Effector CD4-positive, alpha-beta T cell (primary cell): ENCODE measurements at places on chromosomes 16 and 17.

DNA sequence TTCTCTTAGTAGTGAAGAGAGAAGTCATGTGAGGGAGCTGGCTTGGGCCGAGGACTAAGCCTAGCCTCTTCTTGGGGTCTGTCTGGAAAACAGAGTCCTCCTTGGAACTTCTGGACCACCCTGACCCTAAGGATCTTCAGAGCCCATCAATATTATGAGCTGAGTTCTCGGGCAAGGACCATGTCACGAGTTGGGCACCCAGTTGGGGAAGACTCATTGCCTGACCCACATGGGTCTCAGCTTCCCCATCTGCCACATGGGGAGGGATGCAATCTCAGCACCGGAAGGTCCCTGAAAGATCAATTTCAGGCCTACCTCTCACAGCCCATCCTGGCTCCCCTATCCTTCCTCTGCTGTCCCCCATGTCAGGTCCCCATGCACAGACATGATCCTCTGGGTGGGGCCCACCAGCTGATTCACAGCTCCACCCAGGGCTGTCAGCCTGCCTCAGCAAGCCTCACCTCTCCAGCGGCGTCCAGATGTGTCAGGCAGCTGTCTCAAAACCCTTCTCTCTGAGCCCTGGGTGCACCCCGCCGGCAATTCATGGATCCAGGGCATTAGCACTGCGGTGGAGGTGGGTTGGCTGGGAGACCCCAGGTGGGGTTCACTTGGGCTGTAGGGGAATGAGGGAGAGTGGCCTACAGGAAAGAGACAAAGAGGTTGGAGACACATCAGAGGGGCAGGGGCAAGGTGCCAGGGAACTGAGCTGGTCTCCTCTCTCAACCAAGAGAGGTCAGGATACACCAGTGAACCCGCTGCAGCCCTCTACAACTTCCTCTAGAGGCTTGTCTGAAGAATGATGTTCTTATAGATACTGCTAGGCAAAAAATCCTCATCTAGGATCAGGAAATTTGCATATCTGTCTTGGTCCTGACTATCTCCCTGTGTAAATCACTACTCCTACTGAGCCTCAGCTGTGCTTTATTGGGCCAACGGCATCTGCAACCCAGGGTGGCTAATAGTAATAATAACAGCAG, 1.8 kb downstream of the NLRP1 start:
- DNase-seq = no peak

DNA sequence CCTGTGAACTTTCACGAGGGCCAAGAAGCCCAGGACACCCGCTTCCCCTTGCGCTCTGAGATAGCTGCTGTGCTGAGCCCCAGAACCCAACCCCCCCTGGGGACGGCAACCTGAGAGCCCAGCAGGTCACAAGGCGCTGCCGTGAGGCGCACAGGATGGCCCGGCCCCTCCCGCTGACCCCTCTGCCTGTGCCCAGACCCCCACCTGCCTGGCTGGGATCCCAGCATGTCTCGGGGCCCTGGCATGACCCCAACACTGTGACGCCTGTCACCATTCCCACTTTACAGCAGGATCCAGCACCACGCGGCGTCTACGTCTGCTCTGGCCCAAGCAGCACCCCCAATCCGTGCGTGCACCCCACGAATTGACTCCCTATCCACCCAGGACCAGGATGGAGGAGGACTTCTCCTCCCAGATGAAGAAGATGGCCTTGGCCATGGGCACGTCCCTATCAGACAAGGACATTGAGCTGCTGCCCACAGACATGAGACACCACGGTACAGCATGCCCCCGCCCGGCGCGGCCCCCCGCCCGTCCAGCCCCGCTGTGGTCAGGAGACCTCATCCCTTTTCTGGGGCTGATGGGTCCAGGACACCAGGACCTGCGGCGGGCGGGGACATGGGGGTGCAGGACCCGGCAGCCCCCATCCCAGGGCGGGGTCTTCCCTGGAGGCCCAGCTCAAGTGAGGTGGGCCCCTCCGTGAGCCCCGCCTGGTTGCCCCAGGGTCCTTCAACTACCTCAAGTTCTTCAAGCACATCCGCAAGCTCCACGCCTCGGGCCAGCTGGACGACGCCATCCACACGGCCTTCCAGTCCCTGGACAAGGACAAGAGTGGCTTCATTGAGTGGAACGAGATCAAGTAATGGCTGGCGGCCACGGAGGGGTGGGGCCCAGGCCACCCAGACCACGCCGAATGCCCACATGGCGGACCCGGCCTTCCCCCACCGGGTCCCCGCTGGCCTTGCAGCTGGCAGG, 15.1 kb upstream of the AATK start:
- DNase-seq = no peak

DNA sequence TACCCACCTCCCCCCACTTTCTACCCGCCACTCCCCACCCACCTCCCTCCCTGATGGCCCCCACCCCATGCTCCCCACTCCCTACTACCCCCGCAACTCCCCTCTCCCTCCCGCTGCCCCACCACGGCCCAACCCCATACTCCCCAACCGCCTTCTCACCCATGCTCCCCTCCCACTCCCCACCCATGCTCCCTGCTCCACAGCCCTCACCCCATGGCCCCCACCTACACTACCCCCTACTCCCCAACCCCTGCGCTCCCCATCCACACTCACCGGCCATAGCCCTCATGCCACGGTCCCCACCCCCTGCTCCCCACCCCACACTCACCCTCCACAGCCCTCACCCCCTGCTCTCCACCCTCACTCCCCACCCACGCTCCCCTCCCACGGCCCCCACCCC, 13.9 kb downstream of the COTL1 start:
- no peak for DNase-seq

- no peak for DNase-seq
Measured at GRCh38 chr16:28292731-28293600, 641 bp downstream of the SBK1 start.

DNA sequence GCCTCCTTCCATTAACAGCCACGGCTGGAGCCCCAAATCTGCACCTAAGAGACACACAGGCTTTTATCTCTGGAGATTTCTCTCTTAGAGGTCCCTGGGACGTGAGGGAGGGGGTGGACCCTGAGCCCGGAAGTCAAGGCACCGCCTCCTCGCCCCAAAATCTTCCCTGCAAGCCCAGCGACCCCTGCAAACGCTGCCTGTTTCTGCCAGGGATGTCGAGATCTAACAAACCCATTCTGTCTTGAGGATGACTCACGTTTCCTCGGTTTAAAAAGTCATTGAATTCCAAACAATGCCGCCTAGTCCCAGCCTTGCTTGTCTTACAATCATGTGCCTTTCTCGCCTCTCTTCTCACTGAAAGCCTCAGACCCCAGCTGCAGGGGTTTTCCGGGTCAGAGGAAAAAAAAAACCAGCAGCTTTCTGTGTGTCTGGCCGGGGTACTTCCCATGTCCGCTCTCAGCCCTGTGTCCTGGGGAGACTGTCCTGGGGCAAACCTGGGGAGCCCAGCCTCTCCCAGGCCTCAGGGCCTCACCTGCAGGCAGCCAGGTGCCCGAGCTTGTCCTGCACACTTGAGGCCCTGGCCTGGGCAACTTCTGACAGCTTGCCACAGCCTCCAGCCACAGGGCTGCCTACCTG, 15.4 kb downstream of the ARL2BP start:
- peak; percentile 10 for DNase-seq

GRCh38 chr16:77965346-77965745, 57.0 kb upstream of the CLEC3A start:
- no peak for DNase-seq

DNA sequence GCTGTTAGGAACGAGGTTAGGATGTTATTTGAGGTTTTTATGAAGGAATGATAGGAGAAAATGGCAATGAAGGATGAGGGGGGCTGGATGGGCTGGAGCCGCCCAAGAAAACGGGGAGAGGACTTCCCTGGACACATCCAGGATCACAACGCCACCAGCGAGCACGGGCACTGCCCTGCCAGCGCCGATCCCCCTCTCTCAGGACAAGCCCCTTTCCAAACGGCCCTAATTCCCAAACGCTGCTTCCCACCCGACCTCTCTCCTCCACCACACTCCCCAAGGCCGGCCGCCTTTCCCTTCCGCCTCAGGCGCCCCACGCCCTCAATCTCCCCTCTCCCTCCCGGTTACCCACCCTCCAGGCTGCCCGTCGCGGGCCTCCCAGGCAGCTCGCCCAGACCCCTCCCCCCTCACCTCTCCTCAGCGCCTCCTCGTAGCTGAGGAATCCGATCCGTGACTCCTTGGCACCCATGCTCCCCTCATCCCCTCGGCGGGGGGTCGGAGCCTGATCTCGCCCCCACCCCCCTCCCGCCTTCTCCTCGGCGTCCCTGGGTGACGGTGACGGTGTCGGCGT, 377 bp downstream of the USP32 start:
- DNase-seq = no peak

DNA sequence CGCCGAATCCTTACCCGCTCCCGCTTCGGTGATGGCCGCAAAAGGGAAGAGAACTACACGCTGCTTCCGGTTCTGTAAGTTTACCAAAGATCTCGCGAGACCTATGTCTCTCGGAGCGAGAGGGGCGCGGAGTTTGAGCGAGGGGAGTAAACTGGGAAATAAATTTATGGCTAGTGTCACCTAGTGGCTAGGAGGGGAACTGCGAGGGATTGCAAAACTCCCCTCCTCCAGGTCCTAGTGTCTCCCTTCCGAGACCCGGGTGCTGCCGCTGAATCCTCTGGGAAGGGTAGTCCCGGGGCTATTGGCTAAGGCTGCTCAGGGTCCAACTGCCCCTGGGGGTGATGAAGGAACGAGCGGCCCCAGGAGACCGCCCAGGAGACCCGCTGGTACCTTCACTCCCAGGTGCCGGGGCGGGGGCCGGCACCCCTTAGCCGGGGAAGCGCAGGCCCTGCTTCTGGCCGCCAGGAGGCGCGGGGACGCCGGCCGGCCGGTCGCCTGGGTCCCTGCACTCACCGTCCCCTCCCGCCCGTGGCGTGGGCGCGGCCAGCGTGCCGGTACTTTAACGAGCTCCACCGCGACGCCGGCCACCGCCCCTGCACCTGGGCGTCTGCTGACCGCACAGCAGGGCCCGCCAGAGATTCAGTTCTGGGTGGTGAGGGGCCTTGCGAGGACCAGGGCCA, at the start of gene RPL26:
RPL26 (minus strand) TSS at position 51 of the 680 bp plus-strand sequence. CDS start 883 bp downstream, outside the sequence.
- DNase-seq = peak; percentile 92

DNA sequence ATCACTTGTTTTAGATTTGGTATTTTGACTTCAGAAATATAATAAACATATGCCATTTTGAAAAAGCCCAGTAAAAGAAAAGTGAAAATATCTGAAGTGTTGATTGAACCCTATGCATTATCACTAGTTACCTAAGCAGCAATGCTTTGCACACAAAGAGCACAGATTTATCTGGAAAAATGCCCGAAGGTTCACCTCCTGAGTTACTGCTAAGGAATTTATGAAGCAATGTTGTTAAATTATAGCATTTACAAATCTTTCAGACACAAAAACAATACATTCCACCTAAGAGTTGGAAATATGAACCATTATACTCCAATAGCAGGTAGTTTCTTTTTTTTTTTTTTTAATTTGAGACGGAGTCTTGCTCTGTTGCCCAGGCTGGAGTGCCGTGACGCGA, 38.9 kb upstream of the GHDC start:
- DNase-seq = no peak

GRCh38 chr17:41439375-41439774, 1.4 kb downstream of the KRT38 start:
- no peak for DNase-seq

DNA sequence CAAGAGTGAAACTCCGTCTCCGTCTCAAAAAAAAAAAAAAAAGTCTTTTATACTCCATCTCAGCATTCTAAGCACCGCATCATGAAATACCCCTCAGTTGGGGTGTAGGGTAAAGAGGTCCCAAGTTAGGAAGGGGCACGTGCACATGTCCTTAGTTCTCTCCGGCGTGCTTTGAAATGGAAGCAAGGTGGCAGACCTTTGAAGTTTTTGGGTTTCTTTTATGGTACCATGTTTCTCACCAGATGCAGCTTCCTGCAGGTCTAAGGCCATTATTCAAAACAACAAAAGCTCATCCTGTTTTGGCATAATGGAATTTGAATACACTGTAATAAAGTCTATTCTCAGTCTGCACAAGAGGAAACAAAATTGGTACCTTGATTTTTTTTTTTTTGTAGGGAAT, 9.6 kb downstream of the EMC8 start:
- DNase-seq = no peak

DNA sequence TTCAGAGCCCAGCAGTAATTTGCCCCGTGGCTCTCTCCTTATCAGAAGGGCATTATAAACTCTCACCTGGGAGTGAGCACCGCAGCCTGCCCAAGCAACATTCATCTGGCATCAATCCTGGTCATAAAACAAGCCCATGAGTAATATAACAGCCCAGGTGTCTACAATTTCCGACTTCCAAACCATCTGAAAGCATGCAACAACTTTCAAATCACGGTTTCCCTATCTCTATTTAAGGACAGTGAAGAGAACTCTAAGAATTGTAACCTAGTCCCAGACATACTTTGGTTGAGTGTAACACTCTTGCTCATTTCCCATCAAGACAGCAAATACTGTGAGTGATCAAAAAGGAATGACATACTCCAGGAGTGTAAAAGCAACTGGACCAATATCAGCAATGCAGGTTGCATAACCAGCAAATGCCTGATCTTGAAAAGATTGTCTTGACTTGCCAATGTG, 487.4 kb upstream of the SOX9 start:
- no peak for DNase-seq

GRCh38 chr17:32998111-32998886, 6.7 kb downstream of the SPACA3 start:
- DNase-seq = peak; percentile 65

- no peak for DNase-seq
Measured at GRCh38 chr16:89841275-89841674, 13.0 kb downstream of the SPIRE2 start.
